Activated T-helper 2 cell treated with anti-CD3 and anti-CD28 coated beads, Interferon-gamma antibody, Interleukin-2, Interleukin-4, amounts not matched to agents 10 μg/mL and 5 μg/mL and 100 μg/mL, durations not matched to agents 14 hours and 24 hours and 36 hours (primary cell): ENCODE measurements at places on chromosomes 4 and X. TPM values are rescaled to one million over a fixed set of nuclear protein-coding genes. Genes with fewer than 3 reads are reported as not detected.

Gene CT83
- not detected in 2 replicates for total RNA-seq

Gene DIPK2B
- not detected in 2 replicates for total RNA-seq

Gene PNCK
- 0.18 and 0.43 TPM in 2 replicates for total RNA-seq

Gene USP17L19
- total RNA-seq: not detected in 2 replicates

Gene ART3
- not detected in 2 replicates for total RNA-seq

Gene GNRHR
- not detected in 2 replicates for total RNA-seq

Gene ZFP42
- 0.07 TPM in 1 of 2 replicates, not detected in the other for total RNA-seq

Gene EPGN
- total RNA-seq: not detected in 2 replicates

Gene PNMA6F
- not detected in 2 replicates for total RNA-seq

DNA sequence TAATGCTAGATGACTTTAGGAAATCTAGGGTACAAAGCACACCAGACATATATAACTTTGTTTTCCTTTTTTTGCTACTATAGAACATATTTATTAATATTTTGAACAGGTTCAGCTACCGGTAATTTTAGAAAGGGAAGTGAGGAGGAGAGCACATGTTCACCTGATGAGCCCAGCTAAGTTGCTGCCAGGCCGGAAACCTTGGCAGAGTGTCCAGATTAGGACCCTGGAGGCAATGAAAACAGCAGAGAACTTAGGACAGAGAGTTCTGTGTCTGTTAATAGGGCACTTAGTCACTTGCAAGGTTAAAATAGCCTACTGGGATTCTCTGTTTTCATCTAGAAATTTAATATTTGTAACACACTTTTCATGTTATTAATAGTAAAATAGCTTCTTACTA lies 348.9 kb upstream of the CPEB2 start:
- H3K4me1 ChIP-seq: no peaks in the 10 kb centered on the region
- no peak for DNase-seq
- H3K4me3 ChIP-seq: no peak overlapping the region

DNA sequence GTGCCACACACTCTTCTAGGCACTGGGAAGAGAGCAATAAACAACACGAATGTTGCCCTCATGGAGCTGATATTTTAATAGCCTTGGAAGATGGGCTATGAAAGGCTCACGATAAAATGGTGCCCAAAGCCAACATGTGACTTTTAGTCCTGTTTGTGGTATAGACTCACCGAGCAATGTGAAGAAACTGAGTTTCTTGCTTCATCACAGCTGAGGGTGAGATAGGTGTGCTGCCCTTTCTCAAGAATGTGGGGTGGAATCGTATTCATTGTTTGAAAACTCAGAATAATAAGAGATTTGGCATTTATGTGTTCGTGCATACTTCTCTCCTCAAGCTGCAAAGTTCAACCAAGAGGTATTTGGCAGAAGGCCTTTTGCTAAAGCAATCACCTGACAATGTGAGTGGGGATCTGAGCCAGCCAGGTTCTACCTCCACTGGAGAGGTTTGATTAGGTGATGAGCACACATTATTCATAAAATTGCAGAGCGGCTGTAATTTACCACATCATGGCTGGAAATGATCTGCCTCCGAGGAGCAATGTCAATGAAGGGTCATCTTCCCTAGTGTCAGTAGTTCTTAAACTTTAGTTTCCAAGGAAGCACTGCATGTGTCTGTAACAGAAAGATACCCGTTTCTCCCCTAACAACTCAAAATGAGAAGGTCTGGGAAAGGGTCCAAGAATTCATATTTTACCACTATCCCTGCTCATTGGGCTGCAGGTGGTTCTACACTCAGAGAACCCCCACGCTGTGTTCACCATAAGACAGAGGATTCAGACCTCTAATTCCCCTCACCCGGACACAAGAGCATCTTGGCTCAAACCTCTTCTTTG lies 41.9 kb upstream of the CBR4 start:
- H3K27ac ChIP-seq: no peak overlapping the region
- DNase-seq: no peak
- H3K4me3 ChIP-seq: no peak overlapping the region
- no peaks in the 10 kb centered on the region for H3K36me3 ChIP-seq

- H3K27ac ChIP-seq: no peak overlapping the region
- no peak for DNase-seq
- H3K4me1 ChIP-seq: no peaks in the 10 kb centered on the region
- no peaks in the 10 kb centered on the region for H3K36me3 ChIP-seq
Observed at GRCh38 chrX:42546800-42547199, 231.2 kb downstream of the PPP1R2C start.

GRCh38 chrX:96722781-96723180 lies 38.1 kb downstream of the DIAPH2 start:
- no peaks in the 10 kb centered on the region for H3K27me3 ChIP-seq
- peaks cover 9% of the 10 kb centered on the region for H3K4me1 ChIP-seq
- no peaks in the 10 kb centered on the region for H3K36me3 ChIP-seq
- no peak overlapping the region for H3K4me3 ChIP-seq
- no peak for DNase-seq
- no peak overlapping the region for H3K27ac ChIP-seq

GRCh38 chrX:47613082-47613481 lies 6.6 kb downstream of the SYN1 start:
- no peak overlapping the region for H3K4me3 ChIP-seq
- no peak overlapping the region for H3K27ac ChIP-seq
- DNase-seq: no peak

DNA sequence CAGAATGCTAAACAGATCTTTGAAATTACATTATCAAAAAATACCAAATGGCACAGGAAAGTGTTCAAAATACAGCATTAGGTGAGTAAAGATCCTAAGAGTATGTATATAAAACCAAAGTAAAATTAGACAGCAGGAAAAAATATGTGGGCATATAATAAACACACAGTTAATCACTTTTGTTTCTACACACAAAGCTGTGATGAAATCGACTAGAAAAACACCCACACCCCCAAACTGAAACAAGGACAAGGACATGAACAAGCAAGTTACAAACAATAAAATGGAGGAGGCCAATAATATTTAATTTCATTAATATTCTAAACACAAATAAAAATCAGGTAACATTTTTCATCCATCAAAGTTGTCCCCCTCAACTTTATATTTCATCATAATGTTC lies 143.2 kb downstream of the FRYL start:
- H3K4me3 ChIP-seq: no peak overlapping the region
- peaks cover 11% of the 10 kb centered on the region for H3K36me3 ChIP-seq
- no peak for DNase-seq
- no peaks in the 10 kb centered on the region for H3K27me3 ChIP-seq

DNA sequence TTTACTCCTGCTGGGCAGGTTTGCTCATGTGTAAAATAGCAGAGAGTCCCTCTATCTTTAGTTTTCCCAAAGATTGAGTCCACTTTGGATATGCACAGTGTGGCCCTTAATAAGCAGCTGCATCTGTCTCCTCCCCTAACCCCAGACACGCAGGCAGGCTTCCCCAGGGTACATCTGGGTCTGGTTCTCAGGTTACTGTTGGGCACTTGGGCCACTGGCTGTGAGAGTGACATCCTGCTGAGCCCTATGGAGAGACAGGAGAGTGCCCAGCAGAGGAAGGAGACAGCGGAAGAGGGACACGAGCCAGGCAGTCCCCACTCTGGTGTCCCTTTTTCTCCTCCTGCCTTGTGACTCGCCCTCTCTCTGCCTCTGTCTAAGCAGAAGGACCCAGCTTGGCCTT lies 16.0 kb downstream of the XK start:
- no peaks in the 10 kb centered on the region for H3K36me3 ChIP-seq
- H3K27me3 ChIP-seq: no peaks in the 10 kb centered on the region
- H3K4me1 ChIP-seq: no peaks in the 10 kb centered on the region
- H3K4me3 ChIP-seq: no peak overlapping the region
- H3K27ac ChIP-seq: no peak overlapping the region
- DNase-seq: no peak

- H3K27ac ChIP-seq: no peak overlapping the region
- H3K27me3 ChIP-seq: peaks cover 8% of the 10 kb centered on the region
- no peak for DNase-seq
- no peaks in the 10 kb centered on the region for H3K36me3 ChIP-seq
- no peaks in the 10 kb centered on the region for H3K4me1 ChIP-seq
Observed at GRCh38 chr4:99457270-99457669, 22.1 kb upstream of the ADH7 start.

DNA sequence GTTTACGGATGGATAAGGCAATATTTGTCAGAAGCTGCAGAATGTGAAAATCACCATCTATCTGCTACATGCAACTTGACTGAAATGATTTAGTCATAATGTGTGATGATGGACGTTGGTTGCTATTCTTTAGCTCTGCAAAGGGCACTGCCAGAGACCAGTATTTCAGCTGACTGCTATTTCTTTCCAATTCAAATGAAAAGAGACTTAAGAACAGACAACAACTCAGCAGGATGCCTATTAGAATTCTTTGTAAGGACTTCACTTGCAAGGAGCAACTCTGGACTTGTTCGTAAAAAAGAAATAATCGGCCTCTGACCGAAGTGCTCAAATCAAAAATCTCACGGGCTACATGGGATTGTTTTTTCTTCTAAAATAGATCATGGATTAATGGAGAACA lies 262.7 kb downstream of the DHX15 start:
- no peak for DNase-seq
- no peaks in the 10 kb centered on the region for H3K4me1 ChIP-seq
- no peak overlapping the region for H3K27ac ChIP-seq

GRCh38 chrX:40149286-40150175 lies 51.8 kb upstream of the BCOR start:
- H3K4me1 ChIP-seq: peaks cover 13% of the 10 kb centered on the region
- H3K4me3 ChIP-seq: no peak overlapping the region
- no peaks in the 10 kb centered on the region for H3K36me3 ChIP-seq
- no peak for DNase-seq

DNA sequence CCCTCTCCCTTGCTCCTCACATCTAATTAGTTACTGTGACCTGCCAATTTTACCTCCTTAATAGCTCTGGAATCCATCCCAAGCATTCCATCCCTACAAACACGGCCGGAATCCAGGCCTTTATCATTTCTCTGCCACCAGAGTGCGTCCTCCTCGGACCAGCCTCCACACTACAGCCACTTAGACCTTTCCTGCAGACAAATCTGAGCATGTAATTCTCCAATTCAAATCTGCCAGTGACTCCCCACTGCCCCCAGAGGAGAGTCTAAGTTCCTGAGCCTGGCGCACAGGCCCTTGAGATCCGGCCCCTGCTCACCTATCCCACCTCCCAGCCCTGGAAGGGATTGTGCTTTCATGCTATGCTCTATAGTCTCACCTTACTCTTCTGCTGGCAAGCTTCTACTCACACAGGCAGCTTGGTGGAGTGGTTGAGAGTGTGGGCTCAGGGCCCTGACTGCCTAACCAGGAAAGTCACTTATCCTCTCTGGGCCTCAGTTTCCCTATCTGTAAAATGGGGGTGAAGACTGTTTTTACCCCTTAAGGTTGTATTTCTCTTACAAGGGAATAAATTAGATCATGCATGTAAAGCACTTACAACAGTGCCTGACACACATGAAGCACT lies 31.2 kb downstream of the PJA1 start:
- H3K4me1 ChIP-seq: no peaks in the 10 kb centered on the region
- H3K27me3 ChIP-seq: peaks cover 9% of the 10 kb centered on the region
- H3K4me3 ChIP-seq: no peak overlapping the region
- no peak for DNase-seq
- H3K36me3 ChIP-seq: no peaks in the 10 kb centered on the region

DNA sequence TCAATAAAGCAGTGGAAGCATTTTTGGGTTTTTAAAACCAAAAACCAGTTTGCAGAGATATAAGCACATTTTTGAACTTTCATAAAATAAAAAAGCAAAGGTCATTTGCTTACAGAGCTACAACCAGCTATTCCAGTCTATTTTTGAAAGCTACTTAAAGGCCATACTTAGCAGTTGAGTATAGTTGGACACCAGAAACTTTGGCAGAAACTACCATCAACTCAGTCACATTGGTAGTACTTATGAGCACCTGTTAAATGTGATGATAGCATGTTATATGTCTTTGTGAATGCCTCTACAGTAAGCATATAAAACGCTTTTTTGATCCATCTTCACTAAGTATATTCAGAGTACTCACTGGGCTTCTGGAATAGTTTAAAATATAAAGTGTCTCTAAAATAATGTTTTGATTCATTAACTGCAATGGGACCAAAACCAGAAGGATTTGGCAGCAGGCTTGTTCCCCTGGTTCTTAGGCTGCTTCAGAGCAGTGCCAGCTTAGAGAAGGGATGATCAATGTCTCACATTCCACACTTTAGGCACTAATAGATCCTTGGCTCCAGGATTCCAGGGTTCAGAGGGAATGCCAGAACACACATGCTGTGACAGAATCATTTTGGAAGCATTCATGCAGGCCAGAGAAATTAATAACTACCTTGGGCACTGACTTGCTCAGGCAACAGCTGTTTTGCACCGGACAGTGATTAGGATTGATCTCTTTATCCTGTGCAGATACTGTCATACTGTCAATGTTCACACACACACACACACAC lies 103.9 kb downstream of the IQCM start:
- H3K4me1 ChIP-seq: no peaks in the 10 kb centered on the region
- H3K27me3 ChIP-seq: no peaks in the 10 kb centered on the region
- no peaks in the 10 kb centered on the region for H3K36me3 ChIP-seq
- no peak for DNase-seq

GRCh38 chr4:7002336-7002735 lies 40.8 kb upstream of the TADA2B start:
- H3K27ac ChIP-seq: no peak overlapping the region
- no peak for DNase-seq
- peaks cover 16% of the 10 kb centered on the region for H3K4me1 ChIP-seq
- H3K4me3 ChIP-seq: no peak overlapping the region

DNA sequence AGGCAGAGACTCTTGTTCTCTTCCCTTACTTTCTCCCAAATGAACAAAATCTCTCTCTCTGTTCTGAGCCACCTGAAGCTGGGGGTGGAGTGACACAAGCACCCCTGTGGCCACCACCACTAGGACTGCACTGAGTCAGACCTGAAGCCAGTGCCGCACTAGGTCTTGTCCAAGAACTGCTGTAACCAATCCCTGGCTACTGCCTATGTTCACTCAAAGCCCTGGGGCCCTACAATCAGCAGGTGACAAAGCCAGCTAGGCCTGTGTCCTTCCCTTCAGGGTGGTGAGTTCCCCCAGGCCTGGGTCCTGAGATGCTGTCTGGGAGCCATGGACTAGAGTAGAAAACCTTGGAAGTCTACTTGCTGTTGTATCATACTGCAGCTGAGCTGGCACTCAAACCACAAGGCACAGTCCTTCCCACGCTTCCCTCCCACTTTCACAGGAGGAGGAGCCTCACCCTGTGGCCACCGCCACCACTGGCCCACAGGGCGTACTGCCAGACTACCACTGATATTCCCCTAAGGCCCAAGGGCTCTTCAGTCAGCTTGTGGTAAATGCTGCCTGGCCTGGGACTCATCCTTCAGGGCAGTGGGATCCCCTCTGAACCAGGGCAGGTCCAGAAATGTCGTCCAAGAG lies 119.1 kb downstream of the RTL9 start:
- H3K27ac ChIP-seq: no peak overlapping the region
- H3K27me3 ChIP-seq: no peaks in the 10 kb centered on the region
- no peaks in the 10 kb centered on the region for H3K4me1 ChIP-seq

- DNase-seq: no peak
- no peak overlapping the region for H3K4me3 ChIP-seq
Observed at GRCh38 chr4:1959104-1959384, 49.7 kb downstream of the NELFA start.

- no peaks in the 10 kb centered on the region for H3K27me3 ChIP-seq
- no peak overlapping the region for H3K4me3 ChIP-seq
- no peaks in the 10 kb centered on the region for H3K4me1 ChIP-seq
- DNase-seq: no peak
- H3K36me3 ChIP-seq: no peaks in the 10 kb centered on the region
- no peak overlapping the region for H3K27ac ChIP-seq
Observed at GRCh38 chrX:75655627-75656026, 129.4 kb downstream of the MAGEE2 start.
